ENCODE measurements at places on chromosomes 6 and 20. TPM values are rescaled to one million over a fixed set of nuclear protein-coding genes. Genes with fewer than 3 reads are reported as not detected.

The CDC5L gene
- 16.9 TPM for polyA plus RNA-seq

The CGA gene
- not detected for polyA plus RNA-seq

The GGTLC1 gene
- not detected for polyA plus RNA-seq

The ATP6V1G2 gene
- 211 TPM for polyA plus RNA-seq

The MLN gene
- not detected for polyA plus RNA-seq

The SLC24A3 gene
- 1.2 TPM for polyA plus RNA-seq

The ARG1 gene
- not detected for polyA plus RNA-seq

The REM1 gene
- polyA plus RNA-seq, result not detected

The ZSCAN31 gene
- polyA plus RNA-seq, result 2.4 TPM

The TINAG gene
- not detected for polyA plus RNA-seq

The LST1 gene
- not detected for polyA plus RNA-seq

The ULBP1 gene
- not detected for polyA plus RNA-seq

The BPIFB1 gene
- not detected for polyA plus RNA-seq

The SLC17A2 gene
- polyA plus RNA-seq, result not detected

The TENT5A gene
- 5.0 TPM for polyA plus RNA-seq

The KCNK17 gene
- polyA plus RNA-seq, result not detected

The COL12A1 gene
- 2.8 TPM for polyA plus RNA-seq

The COL11A2 gene
- 0.67 TPM for polyA plus RNA-seq

The TDP2 gene
- 44.0 TPM for polyA plus RNA-seq

The SYNCRIP gene
- polyA plus RNA-seq, result 26.2 TPM

The MYCT1 gene
- not detected for polyA plus RNA-seq

The TGM3 gene
- not detected for polyA plus RNA-seq

The PRND gene
- polyA plus RNA-seq, result not detected

The TRIM15 gene
- not detected for polyA plus RNA-seq

The SRMS gene
- polyA plus RNA-seq, result not detected

The TMEM74B gene
- polyA plus RNA-seq, result 1.9 TPM

The HLA-DMB gene
- not detected for polyA plus RNA-seq

The SIGLEC1 gene
- not detected for polyA plus RNA-seq

The TOP1 gene
- polyA plus RNA-seq, result 24.5 TPM

The MOXD1 gene
- not detected for polyA plus RNA-seq
